ENCODE measurements at places on chromosomes 3 and 15.

DNA sequence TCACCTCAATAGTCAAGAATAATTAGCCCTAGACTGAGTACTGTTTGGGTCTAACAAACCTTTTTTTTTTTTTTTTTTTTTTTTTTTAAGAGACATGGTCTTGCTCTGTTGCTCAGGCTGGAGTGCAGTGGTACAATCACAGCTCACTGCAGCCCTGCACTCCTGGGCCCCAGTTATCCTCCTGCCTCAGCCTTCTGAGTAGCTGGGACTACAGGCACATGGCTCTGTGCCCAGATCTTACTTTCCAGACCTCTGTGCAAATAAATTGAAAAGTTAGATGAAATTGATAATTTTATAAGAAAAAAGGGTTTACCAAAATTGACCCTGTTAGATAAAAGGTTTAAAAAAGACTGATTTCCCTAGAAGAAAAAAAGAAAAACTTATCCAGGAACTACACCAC, 79.0 kb downstream of the NR2E3 start:
- DNase-seq: no peak

- no peak for DNase-seq
Observed at GRCh38 chr3:171563298-171563697, 103.1 kb upstream of the TNIK start.

DNA sequence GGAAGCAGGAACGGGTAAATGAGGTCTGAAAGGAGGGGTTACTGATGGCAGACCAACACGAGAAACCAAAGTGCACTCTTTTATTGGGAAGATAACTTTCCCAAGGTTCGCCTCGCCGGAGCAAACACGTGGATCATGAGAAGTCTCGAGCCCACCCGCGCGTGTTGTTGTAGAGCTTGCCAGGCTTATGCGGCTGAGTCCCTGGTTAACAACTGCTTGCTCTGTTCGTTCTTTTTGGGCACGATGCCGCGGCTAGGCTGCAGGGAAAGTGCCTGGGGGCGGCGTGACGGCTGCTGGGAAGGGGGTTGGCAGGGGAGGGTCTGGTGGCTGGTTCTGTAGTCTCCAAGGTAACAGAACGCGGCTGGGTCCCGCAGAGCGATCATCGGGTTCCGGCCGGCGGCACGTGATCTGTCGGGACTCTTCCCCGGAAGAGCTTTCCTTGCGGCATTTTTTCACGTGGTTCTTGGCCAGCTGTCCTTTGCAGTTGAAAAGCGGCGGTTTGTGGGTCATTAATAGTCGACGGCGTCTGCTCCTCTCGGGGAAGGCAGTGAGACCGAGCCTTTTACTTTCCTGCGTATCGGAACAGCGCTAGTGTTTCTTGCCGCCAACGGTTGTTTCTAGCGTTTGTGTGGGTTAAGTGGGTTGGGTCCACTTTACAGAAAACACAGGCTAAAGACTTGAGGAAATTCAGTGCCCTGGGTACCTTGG, 1.5 kb downstream of the MGA start:
- peak; percentile 69 for DNase-seq

DNA sequence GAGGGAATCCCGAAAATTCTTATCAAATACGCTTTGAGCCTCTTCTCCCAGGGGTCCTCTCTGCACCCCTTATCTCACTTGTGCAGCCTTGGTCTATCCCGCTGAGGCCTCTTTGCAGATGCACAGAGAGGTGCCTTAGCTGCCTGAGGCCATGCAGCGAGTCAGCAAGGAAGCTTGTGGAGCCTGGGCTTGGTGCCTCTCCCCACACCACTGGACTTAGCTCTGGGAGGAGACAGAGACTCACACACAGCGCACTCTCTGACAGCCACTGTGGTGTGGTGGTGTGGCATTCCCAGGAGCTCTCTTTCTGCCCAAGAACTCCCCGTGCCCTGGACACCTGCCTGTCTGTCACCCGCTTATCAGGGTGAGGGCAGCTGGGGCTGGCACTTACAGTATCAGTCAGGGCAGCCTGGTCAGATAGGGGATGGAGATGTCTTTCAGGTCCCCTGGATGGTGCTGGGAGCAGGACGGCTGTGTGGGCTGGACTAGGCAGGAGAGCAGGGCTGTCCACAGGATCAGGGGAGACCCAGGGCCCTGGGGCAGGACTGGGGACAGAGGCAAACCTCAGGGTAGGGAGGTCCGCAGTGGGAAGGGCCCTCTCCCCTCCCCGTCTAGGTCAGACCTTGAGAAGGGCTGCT, 10.2 kb upstream of the LINGO1 start:
- DNase-seq: no peak

DNA sequence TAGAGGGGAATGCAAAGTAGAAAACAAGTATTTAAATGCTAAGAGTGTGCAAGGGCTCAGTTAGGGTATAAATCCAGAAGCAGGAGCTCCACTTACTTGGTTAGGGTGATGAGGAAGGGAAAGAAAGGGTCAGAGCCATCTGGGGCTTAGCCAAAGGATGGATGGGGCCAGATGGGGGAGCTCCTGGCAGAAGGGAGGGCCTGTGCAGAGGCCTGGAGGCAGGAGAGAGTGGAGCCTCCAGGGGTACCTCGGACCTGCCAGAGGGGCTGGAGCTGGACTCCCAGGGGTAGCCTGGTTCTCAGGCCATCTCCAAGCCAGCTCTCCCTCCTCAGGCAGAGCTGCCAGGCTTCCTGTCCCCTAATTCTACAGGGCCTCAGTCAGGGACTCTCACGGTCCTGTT, 506.3 kb downstream of the SHQ1 start:
- DNase-seq: no peak

GRCh38 chr3:129890891-129891290, 2.6 kb downstream of the TMCC1 start:
- no peak for DNase-seq

- no peak for DNase-seq
Observed at GRCh38 chr15:62550106-62550505, 385.0 kb upstream of the C2CD4B start.

- DNase-seq: peak; percentile 67
Observed at GRCh38 chr3:149717391-149718056, 34.8 kb downstream of the COMMD2 start.

- DNase-seq: no peak
Observed at GRCh38 chr3:169344465-169344864, 319.0 kb downstream of the MECOM start.

Measured in kidney capillary endothelial cell (primary cell).